ENCODE measurements at places on chromosomes 2 and 18.

- DNase-seq, result peak; percentile 96
Measured at GRCh38 chr2:133841900-133842299, 273.6 kb upstream of the NCKAP5 start.

DNA sequence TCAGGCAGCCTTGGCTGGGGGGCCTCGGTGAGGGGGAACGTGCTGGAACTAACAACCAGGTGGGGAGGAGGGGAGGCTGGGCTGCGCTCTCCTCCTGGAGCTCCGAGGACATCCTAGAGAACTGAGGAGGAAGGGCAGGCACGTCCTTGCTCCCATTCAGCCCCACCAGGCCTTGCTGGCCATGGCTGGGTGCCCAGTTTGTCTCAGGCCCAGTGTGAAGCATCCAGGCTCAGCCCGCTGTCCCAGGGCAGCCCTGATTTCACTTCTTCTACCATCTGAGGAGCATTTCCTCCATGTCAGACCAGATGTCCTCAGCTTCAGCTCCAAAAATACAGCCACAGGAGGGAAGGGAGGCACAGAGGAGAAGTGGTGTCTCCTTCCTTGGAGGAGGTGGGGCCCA is 125.4 kb downstream of the CELF4 start:
- no peak for DNase-seq

- DNase-seq, result peak; percentile 70
Measured at GRCh38 chr2:230721712-230722111, 9.1 kb downstream of the CAB39 start.

DNA sequence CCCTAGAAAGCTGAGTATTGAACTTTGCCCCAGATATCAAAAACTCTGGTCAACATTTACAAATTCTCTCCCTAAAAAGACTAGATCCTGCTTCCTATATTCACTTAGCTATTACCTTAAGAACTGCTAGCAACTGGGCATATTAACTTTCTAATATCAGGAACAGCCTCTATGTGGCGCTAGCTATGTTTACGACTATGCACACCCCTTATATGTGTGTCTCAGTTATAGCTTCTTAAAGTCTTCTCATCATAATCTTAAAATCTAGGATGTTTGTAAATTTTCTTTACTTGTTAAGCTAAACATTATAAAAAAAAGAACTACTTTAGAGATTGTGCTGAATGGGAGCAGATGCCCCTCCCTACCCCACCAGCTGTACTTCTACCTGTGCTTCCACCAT is 1.7 kb upstream of the STAMBP start:
- DNase-seq, result peak; percentile 78

- DNase-seq, result peak; percentile 43
Measured at GRCh38 chr2:40512256-40512655, 60.4 kb upstream of the SLC8A1 start.

DNA sequence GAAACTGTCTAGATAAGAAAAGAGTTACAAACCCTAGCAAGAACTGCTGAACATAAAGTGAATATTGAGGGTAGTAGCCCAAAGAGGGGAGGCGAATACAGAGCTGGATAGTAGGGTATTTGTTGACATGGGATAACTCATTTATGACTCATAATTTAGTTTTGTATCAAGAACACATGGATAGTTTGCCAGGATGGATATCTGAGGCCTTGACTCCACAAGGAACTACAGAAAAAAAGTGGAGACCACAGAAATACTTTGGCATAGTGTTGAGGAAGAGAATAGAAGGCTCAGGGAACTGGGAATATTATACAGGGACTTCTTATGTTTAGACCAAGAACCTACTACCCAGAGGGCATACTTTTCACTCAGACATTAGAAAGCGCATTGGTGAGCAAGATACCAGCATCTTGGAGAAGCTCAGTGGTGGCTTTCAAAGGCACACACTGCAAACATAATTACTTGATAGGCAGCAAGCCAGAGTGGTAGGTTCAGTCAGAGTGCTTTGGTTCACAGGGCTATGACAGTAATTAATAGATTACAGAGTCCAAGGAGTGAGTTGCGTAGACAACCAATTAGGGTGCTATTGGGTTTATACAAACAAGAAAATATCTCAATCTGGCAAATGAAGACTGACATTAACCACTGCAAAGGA is 51.9 kb upstream of the ZBTB7C start:
- DNase-seq, result no peak

DNA sequence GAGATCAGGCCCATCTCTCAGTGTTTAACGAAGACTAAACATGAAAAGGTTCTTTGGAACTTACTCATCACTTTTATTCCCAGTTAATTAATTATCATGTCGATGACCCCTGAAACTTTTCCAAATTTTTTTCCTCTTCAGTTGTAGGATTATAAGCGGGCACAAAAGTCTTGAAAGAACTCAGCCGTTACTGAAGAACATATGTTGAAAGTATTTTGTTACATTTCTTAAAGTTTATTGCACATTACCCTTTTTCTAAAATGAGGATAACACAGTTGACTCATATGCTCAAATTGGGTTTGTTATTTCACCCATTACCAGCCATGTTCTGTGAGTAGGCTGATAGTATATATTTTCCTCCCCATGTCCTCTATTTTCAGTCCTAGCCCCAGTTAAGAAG is 75.9 kb upstream of the COL3A1 start:
- DNase-seq, result no peak

- DNase-seq, result no peak
Measured at GRCh38 chr2:70888366-70888922, 47.3 kb upstream of the ATP6V1B1 start.

DNA sequence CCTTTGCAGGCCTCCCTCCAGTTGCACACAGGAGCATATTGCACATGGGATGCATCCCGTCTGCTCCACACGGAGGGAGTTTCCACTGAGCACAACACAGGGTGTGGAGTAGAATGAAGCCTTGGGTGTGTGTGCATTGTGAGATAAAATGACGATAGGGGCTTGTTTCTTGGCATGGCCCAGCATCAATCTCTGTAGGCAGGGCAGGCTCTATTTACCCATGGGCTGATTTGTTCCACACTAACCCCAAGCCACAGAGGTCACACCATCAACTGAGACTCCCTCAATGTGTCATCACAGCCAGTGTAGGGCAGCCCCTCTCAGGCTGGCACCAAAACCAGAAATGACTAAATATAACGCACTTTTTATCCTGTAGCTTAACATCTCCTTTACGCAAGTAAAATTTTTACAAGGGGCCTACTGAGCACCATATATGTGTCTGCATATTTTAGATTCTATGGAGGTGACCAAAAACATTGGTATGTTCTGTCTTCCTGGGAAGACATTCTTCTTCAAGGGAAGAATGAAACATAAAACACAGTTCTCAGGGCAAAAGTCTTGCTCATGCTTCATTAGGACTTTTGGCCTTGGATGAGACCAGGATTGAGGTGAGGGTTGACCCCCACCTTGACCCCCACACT is 2.7 kb upstream of the GKN1 start:
- DNase-seq, result peak; percentile 93
